ENCODE measurements at places on chromosomes 4 and X. TPM values are rescaled to one million over a fixed set of nuclear protein-coding genes. Genes with fewer than 3 reads are reported as not detected.

PALLD gene
- total RNA-seq, result 121 TPM

NUDT11 gene
- 7.3 TPM for total RNA-seq

- DNase-seq, result no peak
Observed at GRCh38 chr4:11843340-11843739, 414.6 kb upstream of the HS3ST1 start.

GRCh38 chr4:56208103-56208502, 179.2 kb downstream of the AASDH start:
- no peak for DNase-seq

DNA sequence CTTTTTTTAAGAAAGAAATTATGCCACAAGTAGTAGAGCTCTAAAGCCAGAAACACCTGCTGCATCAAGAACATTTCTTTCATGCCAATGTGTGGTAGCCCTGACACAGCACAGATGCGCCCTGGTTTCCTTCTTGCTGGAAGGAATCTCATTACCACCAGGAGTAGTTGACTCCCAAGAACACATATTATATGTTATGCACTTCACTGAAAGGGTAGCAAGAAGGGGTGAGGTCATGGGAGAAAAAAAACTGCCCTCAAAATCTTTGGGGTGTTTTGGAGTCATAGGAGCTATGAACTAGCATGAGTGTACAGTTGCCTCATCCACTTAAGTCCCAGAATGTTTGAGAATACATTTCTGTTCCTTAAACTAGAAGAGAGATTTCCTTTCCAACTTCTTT, 185.8 kb upstream of the C1QTNF7 start:
- DNase-seq, result no peak

DNA sequence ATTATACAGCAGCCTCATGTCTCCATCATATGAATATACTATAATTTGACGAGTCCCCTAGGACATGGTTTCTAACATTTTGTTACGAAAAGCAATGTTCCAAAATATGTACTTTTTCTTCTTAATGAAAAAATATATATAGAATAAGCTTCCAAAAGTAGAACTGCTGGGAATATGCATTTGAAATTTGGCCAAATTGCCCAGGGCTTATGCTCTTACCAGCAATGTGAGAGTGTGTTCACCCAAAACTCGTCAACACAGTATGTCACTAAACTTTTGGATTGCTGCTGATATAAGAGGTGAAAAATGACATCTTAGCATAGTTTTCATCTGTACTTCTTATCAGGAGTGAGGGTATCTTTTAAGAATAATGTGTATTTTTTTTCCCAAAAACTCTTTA, 64.6 kb upstream of the STIM2 start:
- no peak for DNase-seq

DNA sequence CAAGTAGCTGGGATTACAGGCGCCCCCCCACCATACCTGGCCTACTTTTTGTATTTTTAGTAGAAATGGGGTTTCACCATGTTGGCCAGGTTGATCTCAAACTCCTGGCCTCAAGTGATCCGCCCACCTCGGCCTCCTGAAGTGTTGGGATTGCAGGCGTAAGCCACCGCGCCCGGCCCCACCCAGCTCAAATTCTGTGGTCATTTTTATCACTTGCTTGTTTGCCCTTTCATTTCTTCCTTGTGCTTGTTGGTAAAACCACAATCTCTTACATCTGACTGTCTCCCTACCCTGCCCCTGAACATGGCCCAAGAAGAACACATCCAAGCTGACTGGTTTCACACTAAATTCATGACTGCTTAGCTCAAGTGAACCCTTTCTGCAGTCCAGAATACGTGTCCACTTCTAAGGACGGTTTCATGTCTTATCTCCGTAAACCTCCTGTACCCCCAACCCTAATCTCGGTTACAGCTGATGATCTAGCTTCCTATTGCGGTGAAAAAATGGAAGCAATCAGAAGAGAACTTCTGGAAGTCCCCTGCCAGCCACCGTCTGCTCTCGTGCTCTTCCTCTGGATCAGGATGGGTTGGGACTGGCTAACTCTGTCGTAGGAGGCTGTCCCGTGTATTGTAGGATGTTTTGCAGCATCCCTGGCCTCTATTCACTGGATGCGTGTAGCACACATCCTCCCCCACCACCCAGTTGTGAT, 5.4 kb upstream of the RS1 start:
- DNase-seq, result no peak

- DNase-seq, result no peak
Observed at GRCh38 chrX:124212622-124213021, 119.8 kb upstream of the TEX13D start.

- no peak for DNase-seq
Observed at GRCh38 chrX:68249903-68250302, 183.4 kb downstream of the OPHN1 start.

GRCh38 chrX:100085846-100086245, 324.2 kb downstream of the PCDH19 start:
- DNase-seq, result no peak

DNA sequence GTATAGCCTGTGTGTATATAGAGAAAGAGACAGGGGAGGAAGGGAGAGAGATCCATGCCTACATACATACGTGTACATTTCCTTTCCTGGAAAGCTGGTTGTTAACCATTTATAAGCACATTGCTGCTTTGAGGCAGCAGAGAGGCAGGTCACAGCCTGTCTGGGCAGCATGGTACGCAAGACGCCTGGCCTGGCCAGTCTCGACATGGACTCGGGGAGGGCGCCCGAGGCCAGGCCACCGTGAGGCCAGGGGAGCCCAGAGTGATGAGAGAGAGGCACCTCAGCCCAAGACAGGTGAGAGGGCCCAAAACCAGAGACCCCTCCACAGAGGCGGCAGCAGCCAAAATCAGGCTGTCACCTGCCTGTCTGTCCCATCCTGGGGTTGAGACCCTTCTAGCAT, 3.9 kb downstream of the TREX2 start:
- DNase-seq, result no peak

GRCh38 chrX:41761169-41761568, 37.2 kb downstream of the GPR82 start:
- DNase-seq, result no peak

- DNase-seq, result no peak
Observed at GRCh38 chr4:164193676-164194075, 560.3 kb upstream of the SMIM31 start.

GRCh38 chr4:140298001-140298400, 75.4 kb upstream of the SCOC start:
- no peak for DNase-seq

GRCh38 chr4:147596981-147597380, 20.2 kb upstream of the TMEM184C start:
- no peak for DNase-seq

GRCh38 chr4:140152013-140152703, 1.8 kb downstream of the MAML3 start:
- peak; percentile 48 for DNase-seq

Data from skin of body (tissue), 3 donors.